ENCODE measurements at places on chromosomes 7 and 10.

GRCh38 chr7:141652691-141653090, 49.3 kb downstream of the DENND11 start:
- no peak for ATAC-seq

DNA sequence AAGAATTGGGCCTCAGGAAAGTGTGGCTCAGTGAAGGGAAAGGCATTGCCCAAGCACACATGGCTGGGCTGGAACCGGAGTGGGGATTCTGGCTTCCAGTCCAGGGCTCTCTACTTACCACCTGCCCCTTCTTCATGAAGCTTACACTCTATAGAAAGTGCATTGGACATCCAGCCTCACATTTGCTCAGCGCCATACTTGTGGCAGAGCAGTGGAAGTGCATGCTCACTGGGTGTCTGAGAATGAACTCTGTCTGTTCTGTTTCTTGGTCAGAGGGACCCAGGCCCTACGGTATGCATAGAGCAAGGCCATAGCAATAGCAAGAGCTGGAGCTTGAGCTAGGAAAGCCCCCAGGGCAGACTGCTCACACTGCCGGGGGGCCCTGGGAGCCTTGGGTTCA, 1253.5 kb downstream of the TYW1 start:
- ATAC-seq, result no peak

GRCh38 chr7:132065989-132066603, 509.7 kb upstream of the PODXL start:
- no peak for ATAC-seq

DNA sequence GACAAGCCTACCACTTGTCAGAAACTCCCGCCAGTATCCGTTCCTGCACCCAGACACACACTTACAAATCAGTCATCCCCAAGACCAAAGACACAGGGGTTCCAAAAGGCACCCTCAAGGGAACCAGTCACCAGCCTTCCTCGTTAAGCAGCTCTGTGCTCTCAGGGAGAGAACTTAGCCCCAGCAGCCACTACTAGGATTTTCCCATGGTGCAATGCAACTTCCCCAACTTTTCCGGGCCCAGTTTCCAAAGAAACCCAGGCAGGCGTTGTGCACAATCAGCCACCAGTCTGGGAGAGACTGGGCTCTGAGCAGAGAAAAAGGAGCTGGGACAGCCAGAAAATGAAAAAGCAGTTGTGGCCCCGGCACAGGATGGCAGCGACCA, 1.2 kb downstream of the DLG5 start:
- no peak for ATAC-seq

- no peak for ATAC-seq
Measured at GRCh38 chr10:79976999-79977398, 28.1 kb upstream of the SFTPD start.
